LHCN-M2 (cell line): ENCODE measurements at places on chromosomes 12 and 14. TPM values are rescaled to one million over a fixed set of nuclear protein-coding genes. Genes with fewer than 3 reads are reported as not detected.

Gene KRT77
- not detected in 2 replicates for total RNA-seq

DNA sequence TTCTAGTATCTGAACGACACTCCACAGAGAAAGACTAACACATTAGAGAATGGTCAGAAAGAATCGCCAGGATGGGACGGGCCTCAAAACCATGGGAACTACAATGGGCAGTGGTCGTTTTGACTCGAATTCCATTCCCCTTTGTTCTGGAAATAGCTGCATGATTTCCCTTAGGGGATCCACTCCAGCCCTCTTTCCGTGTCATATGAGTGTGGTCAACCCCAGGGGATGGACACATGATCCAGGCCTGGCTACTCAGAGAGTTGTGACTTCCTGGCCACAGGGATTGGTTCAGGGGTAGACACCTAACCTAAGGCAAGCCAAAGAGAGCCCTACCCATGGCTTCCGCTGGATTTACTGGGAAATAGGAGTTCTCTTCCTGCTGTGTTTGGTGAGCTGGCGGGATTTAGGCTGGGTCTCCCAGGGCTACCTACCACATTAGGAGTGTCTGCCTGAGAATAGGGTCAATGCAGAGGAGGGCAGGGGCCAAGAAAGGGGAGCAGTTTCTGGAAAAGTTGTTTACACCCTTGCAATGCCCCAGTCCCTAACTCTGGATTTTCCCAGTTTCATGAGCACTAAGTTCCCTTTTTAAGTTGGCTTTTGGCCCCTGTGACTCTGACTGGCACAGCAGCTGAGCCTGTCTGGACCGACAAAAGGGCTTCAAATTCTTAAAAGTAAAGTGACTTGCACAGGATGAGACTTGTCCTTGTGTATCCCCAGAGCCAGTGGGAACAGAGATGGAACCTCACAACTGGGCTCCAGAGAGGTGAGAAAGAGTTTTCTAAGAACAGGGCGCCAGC, 28.1 kb upstream of the GPATCH2L start:
- DNase-seq, result no peak

- DNase-seq, result no peak
Measured at GRCh38 chr12:99146730-99147129, 500.8 kb upstream of the GARIN6 start.

DNA sequence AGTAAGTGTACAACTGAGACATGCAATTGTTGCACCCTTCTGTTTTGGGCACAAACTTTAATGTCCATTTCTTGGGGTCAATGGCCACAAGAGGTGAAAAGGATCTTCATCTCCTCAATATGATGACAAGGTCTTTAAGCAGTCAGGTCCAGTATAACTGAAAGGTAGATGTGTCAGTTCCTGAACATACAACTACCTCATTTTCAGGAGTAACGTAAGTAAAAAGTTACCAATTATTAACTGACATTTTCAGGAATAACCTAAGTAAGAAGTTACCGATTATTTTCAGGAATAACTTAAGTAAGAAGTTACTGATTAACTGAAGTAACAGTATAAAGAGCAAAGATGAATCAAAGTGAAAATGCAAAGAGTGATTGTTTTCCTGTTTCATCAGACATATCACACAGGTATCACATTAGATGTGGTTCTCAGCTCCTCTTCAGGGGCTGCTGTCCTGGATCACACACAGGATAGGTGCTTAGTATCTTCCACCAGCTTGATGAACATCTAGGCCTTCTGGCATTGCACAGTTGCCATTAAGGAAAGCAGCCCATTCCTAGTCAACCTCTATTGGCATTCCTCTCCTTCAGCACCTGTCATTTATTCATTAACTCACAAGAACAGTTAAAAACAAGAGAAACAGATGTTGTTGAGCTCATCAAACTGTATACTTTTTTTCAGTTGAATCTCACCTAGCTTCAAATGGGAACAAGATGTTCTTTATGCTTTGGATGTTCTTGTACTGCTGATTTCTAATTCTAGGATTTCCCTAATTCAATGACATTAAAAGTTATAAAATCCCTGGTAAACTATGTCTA, 200.0 kb downstream of the FOXG1 start:
- DNase-seq, result no peak

DNA sequence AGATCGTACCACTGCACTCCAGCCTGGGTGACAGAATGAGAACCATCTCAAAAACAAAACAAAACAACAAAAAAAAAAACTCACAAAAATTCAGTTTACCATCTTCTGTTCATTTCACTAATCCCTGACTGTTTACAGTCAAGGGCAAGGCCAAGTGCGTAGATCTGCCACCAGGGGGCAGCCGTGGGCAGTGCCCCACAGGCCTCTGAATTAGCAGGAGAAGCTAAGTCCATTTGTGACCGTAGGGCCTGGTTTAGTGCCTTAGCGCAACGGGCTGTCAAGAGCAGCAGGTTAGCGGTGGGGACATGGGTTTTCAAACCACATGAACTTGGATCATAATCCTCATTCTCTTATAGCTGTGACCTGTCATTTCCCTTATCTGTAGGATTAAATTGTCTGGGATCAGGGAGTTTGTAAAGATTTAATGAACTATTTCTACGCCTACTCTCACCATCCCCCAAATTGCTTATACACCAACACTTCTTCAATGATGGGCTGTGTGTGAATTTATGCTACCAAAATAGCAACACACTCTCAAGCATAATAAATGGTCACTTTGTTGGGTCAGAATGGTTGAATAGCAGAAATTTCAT, 49.0 kb downstream of the KCTD10 start:
- DNase-seq, result peak; percentile 65

Gene CLEC6A
- total RNA-seq, result not detected in 2 replicates

GRCh38 chr14:48936849-48937248, 649.3 kb downstream of the RPS29 start:
- DNase-seq, result no peak

GRCh38 chr12:95415451-95415850, 58.5 kb upstream of the METAP2 start:
- no peak for DNase-seq

GRCh38 chr12:1130571-1130970, 139.5 kb downstream of the ERC1 start:
- DNase-seq, result no peak

- no peak for DNase-seq
Measured at GRCh38 chr12:74076918-74077317, 460.7 kb upstream of the ATXN7L3B start.

- no peak for DNase-seq
Measured at GRCh38 chr14:103360548-103360947, 24.7 kb upstream of the MARK3 start.

DNA sequence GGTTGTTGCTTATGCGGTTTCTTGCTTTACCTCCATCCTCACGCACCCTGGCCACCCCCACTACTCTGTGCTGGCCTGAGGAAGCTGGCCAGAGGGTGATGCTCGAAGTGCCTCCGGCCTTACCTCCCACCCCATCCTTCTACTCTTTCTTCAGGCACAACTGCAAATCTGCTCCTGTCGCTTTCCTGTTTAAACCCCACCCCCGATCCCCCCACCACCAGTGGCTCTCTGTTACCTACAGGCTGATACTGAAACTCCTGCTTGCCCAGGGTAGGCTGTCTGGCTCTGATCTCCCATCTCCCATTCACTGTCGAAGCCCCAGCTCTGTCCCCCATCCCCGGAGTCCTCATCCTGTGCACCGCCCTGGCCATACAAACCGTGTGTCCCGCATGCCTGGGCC, 111.5 kb downstream of the PRMT8 start:
- no peak for DNase-seq

Gene PROX2
- total RNA-seq, result not detected in 2 replicates

DNA sequence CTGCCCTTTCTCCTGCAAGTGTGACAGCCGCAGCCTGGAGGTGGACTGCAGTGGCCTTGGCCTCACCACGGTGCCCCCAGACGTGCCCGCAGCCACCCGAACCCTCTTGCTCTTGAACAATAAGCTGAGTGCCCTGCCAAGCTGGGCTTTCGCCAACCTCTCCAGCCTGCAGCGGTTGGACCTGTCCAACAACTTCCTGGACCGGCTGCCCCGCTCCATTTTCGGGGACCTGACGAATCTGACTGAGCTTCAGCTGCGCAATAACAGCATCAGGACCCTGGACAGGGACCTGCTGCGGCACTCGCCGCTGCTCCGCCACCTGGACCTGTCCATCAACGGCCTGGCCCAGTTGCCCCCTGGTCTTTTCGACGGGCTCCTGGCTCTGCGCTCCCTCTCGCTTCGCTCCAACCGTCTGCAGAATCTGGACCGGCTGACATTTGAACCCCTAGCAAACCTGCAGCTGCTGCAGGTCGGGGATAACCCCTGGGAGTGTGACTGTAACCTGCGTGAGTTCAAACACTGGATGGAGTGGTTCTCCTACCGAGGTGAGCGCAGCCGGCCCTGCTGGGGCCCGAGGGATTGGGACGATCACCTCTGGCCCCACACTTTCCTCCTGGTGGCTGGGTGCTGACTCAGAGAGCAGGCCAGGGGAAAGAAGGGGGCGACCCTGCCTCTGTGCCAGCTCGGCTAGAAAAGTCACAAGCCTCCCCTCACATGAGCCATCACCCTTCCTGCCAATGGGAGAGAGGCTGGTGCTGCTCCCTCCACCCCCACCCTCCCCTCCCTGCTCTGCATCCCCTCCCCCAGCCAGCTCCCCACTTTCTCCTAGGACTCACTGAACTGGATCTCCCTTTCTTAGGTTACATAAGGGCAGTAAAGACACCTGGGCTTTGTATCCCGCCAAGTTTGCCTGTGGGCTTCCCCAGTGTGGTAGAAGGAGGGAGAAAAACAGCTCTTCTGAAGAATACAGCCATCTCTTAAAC, 10.9 kb downstream of the LRTM2 start:
- DNase-seq, result peak; percentile 73

- no peak for DNase-seq
Measured at GRCh38 chr12:51959211-51959610, 7.7 kb downstream of the ACVR1B start.

DNA sequence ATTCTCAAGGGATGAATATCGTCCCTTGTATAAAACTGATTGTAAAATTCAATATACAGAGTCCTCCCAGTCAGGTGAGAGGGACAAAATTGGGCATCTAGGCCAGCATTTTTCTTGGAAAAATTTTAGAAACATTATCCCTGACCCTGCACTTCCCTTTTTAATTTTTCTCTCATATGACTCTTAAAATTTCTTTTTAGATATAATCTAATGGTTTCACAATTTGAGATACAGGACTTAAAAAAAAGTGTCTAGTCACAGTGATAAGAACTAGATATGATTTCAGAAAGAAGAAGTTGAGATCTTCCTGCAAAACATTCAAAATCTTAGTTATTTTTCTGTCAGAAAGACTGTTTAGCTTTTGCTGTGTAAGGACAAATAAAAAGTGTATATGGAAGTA, 270.8 kb upstream of the PPFIA2 start:
- no peak for DNase-seq

- DNase-seq, result peak; percentile 44
Measured at GRCh38 chr14:55454264-55455002, 14.0 kb upstream of the TBPL2 start.

Gene RNFT2
- 0.64 and 1.6 TPM in 2 replicates for total RNA-seq

DNA sequence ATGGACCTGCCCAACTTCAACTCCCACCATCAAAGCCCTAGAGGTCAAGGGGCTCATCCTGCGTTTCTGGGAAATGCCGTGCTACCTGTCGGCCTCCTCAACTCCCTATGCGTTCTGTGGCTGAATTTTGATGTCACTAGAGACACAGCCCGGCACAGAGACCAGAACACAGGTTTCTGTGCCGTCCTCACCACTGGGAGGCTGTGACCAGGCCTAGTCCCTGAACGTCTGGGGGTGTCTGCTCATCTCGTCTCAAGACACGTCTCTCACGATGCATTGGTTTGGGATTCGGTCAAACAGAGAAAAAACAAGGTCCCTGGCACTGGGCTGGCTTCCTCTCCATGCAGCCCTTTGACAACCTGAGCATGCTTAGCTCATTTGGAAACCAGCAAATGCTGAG, 33.5 kb downstream of the SLC15A4 start:
- DNase-seq, result no peak

- DNase-seq, result no peak
Measured at GRCh38 chr12:16329594-16329993, 17.9 kb upstream of the MGST1 start.

Gene NELL2
- not detected in 2 replicates for total RNA-seq

- no peak for DNase-seq
Measured at GRCh38 chr12:122090759-122091515, 12.4 kb downstream of the MLXIP start.

DNA sequence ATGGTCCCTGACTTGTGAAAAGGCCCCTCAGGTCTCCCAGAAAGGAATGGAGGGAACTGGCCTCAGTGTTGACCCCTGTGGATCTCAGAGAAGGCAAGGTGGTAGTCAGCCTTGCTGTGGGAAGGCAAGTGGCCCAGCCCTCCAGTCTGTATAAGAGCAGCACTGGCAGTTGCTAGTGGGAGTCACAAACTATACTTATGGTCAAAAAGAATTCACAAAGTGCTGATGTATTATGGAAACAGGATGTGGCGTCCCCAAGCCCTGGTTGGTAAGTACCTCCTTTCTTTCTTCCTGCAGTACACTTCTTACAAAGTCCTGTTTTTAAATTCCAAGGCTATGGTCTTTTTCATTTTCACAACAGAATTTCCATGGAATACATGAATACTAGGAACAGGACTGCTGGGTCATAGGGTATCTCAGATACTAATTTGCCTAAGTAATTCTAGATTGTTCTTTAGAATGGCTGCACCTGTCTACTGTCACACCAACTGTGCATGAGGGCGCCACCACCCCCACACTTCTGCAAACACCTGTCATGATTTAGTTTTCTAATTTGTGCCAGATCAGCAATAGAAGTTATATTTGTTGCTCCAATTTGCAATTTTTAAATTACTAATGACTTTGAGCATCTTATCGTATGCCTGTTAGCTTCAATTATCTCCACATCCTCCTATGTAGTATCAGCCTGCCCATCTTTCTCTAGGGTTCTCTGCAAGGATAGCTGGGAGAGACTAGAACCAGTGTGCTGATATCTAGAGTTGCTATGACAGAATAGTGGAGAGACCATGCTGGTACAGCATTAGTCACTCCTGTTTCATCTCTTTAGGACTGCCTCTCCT, 40.7 kb upstream of the TMEM263 start:
- no peak for DNase-seq

GRCh38 chr12:45232756-45233372, 17.0 kb downstream of the ANO6 start:
- peak; percentile 96 for DNase-seq

- no peak for DNase-seq
Measured at GRCh38 chr12:109828754-109829511, 4.3 kb downstream of the TRPV4 start.

Gene MYF6
- 29.3 and 29.4 TPM in 2 replicates for total RNA-seq

- no peak for DNase-seq
Measured at GRCh38 chr12:132428936-132429601, 60.9 kb upstream of the FBRSL1 start.

DNA sequence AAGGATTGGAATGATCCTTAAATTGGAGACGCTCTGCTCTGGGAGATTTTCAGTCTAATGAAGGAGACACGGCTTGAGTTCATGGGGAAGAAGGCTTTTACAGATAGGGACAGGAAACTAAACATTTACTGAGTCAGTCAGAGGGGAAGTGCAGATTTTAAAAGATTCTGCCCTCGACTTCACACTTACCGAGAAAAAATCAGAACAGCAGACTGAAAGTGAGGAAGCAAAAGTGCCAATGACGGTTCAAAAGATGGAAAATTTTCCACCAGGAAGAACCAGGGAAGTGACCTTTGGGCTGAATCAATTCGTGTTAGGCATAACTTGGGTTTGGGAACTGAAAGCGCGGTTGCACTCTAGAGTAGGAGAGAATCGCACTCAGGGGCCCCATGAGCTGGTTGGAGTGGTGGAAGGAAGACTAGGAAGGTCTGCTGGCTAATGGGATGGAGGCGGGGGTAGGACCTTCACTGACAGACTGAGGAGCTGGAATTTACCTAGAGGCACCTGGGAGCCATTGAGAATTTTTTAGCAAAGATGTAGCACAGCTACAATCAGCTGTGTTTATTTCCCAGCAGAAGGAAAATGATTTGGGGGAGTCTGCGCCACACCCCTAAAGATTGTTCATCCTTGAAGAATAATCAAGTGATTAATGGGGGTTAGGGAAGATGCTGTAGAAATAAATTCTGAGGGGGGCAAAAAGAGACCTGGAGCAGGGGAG, 1.2 kb downstream of the KCNK13 start:
- no peak for DNase-seq
